Adrenal gland (tissue), 19 donors: ENCODE measurements at places on chromosomes 5 and 9.

DNA sequence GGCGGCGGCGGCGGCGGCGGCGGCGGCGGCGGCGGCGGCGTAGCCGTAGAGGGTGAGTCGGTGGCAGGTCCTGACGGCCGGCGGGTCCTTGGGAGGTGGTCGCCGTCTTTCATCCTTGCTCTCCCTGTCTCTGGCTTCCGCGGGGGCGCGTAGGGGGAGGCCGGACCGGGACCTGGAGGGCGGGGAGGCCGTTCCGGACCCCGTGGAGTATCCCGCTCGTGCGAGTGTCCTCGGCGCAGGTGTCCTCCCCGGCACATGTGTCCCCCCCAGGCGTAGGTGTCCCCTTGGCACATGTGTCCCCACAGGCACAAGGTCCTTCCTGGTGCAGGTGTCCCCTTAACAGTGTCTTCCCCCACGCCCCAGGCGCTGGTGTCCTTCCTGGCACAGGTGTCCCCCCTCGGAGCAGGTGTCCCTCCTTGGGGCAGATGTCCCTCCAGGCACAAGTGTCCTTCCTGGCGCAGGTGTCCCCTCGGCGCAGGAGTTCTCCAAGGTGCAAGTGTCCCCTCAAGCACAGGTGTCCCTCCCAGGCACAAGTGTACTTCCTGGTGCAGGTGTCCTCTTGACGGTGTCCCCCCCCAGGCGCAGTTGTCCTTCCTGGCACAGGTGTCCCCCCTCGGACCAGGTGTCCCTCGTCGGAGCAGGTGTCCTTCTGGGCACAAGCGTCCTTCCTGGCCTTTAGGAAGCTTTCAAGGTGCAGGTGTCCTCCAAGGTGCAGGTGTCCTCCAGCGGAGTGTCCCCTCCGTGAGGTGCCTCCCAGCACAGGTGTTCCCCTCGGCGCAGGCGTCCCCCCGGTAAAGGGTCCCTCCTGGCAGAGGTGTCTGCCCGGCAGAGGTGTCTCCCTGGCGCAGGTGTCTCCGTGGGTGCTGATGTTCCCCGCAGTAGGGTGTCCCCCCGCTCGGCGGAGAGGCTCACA lies 519 bp downstream of the EXOC3 start:
- DNase-seq = no peak

DNA sequence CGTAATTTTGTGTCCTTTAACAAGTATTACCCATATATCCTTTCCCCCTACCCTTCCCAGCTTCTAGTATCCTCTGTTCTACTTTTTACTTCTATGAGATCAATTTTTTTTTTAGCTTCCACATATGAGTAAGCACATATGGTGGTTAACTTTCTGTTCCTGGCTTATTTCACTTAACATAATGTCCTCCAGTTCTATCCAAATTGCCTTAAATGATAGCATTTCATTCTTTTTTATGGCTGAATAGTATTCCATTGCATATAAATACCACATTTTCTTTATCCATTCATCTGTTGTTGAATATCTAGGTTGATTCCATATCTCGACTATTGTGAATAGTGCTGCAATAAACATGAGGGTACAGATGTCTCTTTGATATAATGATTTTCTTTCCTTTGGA lies 36.4 kb downstream of the SKIC3 start:
- no peak for DNase-seq

GRCh38 chr5:159163701-159164046 lies 45.7 kb downstream of the RNF145 start:
- no peak for DNase-seq

DNA sequence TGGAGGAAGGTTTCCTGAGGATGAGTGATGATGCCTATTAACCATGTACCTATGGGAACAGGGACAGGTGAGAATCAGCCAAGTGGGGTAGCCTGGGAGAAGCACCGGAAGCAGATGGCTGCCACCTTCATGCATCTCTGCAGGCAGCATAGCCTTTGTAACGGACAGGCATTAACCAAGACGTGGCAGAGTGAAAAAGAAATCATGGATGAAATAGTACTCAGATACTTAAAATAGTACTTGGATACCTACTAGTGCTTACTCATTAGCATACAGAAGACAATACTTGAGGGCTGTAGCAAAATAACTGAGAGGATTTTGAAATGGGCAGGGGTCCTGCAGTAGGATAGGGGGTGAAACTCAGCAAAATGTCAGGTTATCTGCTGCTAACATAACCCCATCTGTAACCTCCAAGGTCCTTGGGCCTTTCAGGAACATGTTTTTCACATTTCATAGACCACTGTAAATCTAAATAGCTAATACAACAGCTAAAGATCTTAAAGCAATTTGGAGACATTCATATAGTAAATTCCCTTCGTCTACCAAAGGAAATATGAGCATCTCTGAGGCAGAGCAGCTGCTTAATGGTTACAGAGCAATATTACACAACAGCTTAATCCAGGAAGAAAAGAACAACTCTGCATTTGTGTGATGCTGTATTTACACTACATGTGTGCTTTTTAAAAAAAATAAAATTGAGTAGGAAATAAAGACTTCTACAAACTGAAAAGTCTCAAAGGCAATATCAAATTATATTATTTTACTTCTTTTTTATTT lies 154.3 kb downstream of the NFIB start:
- DNase-seq = no peak

DNA sequence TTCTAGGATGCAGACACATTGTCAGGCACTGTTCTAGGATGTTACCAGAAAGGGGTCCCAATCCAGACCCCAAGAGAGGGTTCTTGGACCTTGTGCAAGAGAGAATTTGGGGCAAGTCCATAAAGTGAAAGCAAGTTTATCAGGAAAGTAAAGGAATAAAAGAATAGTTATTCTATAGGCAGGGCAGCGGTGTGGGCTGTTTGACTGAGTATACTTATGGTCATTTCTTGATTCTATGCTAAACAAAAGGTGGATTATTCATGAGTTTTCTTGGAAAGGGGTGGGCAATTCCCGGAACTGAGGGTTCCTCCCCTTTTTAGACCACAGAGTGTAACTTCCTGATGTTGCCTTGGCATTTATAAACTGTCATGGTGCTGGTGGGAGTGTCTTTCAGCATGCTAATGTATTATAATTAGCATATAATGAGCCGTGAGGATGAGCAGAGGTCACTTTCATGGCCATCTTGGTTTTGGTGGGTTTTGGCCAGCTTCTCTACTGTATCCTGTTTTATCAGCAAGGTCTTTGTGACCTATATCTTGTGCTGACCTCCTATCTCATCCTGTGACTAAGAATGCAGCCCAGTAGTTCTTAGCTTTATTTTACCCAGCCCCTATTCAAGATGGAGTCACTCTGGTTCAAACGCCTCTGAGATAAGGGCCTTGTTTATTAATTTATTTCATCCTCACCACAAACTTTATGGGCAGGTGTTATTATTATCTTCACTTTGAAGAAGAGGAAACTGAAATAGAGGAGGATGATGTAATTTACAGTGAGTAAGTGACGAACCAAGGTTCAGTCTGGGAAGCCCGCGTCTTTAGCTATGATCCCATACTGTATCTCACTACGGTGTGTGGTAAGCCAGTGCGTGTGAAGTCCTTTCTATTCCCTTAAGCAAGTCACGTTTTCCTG lies 186.0 kb upstream of the KLF4 start:
- DNase-seq = no peak

- no peak for DNase-seq
Observed at GRCh38 chr9:129559506-129559881, 61.4 kb downstream of the C9orf50 start.
